Amniotic epithelial cell (primary cell): ENCODE measurements at places on chromosomes 13 and 19.

DNA sequence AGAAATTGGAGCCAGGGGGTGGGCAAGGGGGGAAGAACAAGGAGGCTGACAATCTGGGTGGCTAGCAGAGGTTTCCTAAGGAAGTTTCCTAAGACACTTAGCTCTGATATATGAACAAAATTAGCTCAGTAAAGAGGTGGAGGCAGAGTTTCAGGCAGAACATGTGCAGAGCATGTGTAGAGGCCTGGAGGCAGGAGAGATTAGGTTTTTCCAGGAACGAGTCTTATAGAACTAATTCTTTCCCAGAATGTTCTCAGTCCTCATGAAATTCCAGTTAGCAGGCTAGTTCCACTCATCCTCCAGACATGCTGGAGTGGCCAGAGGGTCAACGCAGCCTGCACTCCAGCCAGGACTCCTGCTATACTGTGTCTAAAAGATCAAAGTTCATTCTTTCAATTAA, 184.7 kb downstream of the LACC1 start:
- no peak for DNase-seq

DNA sequence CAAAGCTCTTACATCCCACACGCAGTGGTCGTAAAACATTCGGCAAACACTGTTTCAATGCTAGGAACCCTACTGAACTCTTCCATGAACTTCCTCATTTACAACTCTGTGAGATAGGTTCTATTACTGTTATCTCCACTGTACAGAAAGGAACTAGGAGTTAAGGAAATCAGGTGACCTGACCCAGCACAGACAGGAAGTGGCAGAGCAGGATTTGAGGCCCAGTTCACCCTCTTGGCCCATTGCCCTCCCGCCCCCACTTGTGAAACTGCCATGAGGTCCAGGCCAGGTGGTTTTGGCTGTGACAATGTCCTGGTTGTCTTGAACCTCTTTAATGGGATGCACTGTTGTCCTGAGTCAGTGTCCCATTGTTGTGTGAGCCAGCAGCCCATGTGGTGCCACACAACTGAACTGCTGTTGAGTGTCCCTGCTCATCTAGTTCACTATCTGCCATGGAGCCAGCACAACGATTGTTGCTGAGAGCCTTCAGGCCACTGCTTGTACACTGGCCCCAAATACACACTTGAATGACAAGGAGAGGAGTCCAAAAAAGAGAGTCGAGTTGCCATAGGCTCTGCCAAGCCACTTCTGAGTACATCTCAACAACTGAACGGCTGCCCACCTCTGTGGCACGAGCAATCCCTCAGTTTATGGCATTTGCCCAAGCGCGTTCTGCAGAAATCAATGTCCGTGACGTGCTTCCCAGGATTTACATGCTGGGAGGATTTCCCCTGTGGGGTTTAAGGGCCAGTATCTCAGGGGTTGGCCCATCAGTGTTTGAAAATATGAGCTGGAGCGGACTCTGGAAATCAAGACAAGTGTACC, 484.6 kb downstream of the TSHZ3 start:
- DNase-seq, result no peak

GRCh38 chr13:48233046-48233888, at the start of gene ITM2B:
Gene ITM2B, plus strand, starts transcription at chr13:48233206. Its CDS starts 155 bp downstream, at chr13:48233361.
- peak; percentile 63 for DNase-seq

DNA sequence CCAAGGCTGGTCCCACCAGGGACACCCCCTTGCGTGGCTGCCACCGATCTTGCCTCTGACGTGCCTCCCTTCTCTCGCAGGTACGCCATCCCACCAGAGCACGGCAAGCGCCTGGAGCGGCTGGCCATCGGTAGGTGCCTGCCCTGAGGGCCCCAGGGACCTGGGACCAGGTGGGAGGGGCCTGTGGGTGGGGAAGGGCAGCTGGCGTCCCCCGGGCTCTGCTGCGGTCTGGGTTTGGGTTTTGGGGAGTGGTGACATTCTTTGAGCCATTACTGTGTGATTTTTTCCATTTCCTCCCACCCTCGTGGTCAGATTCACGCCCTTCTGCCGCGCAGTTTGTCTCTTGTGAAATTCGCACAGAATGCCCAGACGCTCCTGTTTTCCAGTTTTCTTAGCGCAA, 102.0 kb downstream of the KDM4B start:
- DNase-seq, result no peak
